WTC11 (cell line): ENCODE measurements at places on chromosomes 2 and 18. TPM values are rescaled to one million over a fixed set of nuclear protein-coding genes. Genes with fewer than 3 reads are reported as not detected.

Gene NR4A2
- 0.66 to 0.69 TPM (median 0.66 TPM) in 3 replicates for total RNA-seq

Gene DNER
- 2.5 to 3.7 TPM (median 2.9 TPM) in 3 replicates for total RNA-seq

GRCh38 chr2:64649626-64650025 is 4.1 kb downstream of the SERTAD2 start:
- peaks cover 57% of the 10 kb centered on the region for H3K4me1 ChIP-seq
- no peaks in the 10 kb centered on the region for H3K36me3 ChIP-seq
- no peak overlapping the region for H3K27ac ChIP-seq
- peaks cover 17% of the 10 kb centered on the region for H3K27me3 ChIP-seq

Gene TEX44
- not detected in 3 replicates for total RNA-seq
